T-helper 1 cell (primary cell): ENCODE measurements at places on chromosomes 5 and 9.

- DNase-seq, result no peak
Measured at GRCh38 chr5:153584960-153585359, 94.5 kb downstream of the GRIA1 start.

DNA sequence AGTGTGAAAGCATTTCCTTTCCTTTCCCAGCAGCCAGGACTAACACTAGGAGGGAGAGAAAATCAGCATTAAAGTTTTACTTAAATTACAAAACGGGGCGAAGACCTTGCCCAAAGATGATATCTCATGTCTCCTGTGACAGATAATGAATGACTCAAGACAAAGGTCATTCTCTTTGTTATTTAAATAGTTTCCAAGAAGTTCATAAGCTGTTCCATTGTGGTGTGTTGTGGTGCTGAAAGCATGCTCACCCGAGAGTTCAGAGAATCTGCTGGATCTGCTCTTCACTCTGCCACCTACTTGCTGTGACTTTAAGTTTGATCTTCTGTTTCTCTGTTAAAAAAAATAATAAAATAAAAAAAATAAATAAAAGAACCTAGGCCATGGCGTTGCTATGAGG, 265.9 kb upstream of the NR4A3 start:
- DNase-seq, result no peak

GRCh38 chr5:87361536-87362213, 51.1 kb downstream of the CCNH start:
- no peak for DNase-seq

GRCh38 chr5:79856456-79857055, 134.5 kb downstream of the MTX3 start:
- no peak for DNase-seq

GRCh38 chr9:136051837-136052471, 43.1 kb downstream of the NACC2 start:
- no peak for DNase-seq

- DNase-seq, result no peak
Measured at GRCh38 chr9:136713550-136713949, 1.2 kb downstream of the DIPK1B start.

DNA sequence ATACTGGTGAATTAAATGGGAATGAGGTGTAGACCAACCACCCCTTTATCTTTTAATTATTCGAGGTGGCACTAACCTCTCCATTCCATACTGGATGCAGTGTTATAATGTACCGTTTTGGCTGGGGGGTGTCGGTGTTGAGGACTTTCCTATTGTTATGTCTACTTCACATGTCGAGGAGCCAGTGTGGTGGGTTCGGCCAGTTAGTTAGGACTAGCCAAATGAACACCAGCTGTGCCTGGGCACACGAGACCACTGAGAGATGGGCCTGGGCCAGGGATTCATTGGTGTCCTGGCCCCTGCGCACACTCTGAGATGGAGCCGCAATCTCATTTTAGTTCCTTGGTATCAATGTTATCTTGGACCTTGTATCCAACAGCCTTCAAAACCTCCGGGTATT, 186.2 kb downstream of the CACNA1B start:
- no peak for DNase-seq

GRCh38 chr5:42875785-42876374, 64.2 kb upstream of the SELENOP start:
- DNase-seq, result no peak

DNA sequence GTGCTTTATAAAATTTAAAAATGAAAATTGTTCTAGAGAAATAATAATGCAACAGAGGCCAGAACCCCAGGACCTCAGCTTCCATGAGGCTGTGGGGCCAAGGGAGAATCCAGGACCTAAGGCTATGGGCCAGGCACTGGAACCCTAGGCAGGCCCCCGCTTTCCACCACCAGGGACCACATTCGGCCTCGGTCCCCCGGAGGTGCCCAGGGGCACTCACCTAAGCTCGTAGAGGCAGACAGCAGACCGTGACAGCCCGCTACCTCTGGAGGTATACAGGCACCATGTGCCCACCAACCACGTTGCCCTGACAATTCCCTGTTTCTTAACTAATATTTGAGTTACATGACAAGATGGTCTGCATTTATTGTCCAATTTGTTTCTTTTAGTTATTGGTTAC, 49.5 kb upstream of the MROH2B start:
- no peak for DNase-seq

GRCh38 chr9:82404196-82404870, 415.8 kb downstream of the SPATA31D1 start:
- no peak for DNase-seq

DNA sequence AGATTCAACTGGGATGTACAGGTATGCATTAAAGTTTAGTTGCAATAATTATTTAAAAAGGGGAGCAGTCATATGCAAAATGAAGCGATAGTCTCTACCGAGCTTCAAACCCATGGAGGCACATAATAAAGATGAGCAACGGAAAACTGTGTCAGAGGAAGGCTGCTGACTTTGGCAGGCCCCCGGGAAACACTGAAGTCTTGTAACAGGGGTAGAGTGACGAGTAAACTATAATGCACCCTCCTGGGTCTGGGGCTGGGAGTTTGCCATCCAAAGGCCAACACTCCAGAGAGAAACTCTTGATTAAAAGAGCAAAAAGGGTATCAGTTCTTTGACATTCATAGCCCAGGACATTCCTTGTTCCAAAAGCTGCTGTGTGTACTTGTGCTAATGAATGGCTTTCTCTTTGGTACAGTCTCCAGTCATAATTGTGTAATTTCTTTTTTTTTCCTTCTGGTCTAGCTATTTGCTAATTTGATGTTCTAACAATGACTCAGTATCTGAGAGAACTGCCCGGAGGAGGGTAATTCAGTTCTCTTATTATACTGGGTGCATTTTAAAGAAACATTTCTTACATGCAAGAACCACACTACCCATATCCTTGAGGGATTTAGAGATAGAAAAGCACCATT, 59.2 kb downstream of the TNC start:
- DNase-seq, result no peak

DNA sequence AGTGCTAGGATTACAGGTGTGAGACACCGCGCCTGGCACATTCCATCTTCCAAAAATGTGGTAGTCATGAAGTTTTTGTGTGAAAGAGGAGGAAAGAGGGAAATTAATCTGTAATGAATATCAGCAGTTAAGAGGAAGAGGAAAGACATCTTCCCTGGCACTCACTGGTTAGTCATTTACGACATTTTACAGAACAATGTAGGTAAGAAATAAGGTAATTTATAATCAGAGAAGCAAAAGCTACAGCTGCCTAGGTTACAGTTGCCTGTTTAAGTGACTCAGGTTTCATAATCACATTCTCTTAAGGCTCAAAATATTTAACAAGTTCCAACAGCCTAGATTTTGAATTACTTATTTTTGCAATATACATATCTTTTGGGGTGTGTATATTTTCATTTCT, 26.9 kb downstream of the CNOT6 start:
- DNase-seq, result no peak

DNA sequence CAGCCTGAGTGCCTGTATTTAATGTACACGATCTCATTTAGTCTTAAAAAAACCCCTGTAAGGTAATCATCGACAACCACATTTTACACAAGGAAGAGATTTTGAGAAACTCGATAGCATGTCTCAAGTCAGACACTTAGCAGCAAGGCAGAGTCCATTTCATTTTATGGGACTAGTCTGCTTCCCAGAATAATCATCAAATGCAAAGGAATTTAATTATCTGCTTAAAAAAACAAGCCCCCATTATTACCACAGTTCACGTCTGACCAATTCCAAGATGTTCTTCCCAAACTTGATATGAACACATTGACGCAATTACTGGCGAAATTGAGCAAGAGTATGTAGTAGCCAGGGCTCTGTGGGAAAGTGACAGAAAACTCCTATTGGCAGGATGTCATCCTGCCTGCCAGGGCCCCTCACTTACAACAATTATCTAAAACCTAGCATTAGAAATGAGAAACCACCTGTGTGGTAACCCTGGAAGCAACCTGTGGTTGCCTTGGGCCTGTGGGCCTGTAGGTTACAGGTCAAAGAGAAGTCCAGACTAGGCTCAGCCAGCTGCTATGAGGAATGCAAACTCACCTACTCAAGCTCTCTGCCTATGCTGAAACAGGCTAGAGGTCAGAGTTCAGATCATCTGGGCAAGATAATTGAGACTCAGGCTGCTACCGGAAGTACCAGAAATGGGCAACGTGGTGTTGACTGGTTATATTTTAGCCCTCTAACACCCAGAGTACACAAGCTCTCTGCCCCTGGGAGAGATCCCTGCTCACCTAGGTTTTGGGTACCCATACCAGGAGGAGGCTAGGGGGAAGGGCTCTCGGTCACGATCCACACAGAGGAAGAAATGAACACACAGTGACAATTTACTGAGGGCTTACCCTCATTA, 1.6 kb downstream of the B4GALT1 start:
- no peak for DNase-seq

- no peak for DNase-seq
Measured at GRCh38 chr5:107815109-107815508, 144.4 kb upstream of the EFNA5 start.

DNA sequence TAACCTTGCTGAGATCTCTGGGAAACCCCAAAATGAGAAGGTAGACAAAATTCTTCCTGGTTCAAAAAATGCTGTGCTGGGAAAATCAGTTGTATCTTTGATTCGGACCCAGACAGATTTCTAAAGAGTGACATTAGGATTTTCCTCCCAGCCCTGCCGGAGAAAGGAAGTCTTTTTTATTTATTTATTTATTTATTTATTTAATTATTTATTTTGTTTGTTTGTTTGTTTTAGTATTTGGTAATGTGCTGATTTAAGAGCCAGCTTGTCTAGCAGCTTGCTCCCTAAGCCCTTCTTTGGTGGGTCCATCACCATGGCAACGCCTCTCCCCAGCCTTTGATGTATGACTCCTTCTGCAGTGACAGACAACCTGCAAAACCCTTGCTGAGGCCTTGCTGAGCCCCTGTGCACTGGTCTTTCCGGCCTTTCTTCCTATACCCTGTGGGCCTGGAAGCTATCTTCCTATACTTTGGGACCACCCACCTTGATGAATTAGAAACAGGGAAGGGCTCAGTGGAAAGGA, 60.6 kb upstream of the AFAP1L1 start:
- no peak for DNase-seq

GRCh38 chr9:120187758-120188157, 392.2 kb downstream of the CDK5RAP2 start:
- DNase-seq, result no peak

DNA sequence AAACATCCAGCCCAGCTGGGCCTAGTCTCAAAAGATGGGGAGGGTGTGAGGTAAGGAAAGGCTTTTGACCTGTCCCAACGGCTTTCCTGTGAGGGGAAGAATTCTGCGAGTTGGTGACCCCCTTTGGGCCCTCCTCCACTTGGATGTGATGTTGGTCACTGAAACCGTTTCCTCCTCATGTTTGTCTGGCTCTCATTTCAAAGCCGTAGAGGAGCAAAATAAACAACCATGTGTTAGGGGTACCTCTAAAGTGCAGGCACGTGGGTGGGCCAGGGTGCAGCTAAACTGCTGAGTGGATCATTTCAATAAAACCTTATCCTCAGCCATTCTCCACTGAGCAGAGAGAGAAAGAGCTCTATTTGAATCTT, 84.3 kb upstream of the MELK start:
- no peak for DNase-seq

DNA sequence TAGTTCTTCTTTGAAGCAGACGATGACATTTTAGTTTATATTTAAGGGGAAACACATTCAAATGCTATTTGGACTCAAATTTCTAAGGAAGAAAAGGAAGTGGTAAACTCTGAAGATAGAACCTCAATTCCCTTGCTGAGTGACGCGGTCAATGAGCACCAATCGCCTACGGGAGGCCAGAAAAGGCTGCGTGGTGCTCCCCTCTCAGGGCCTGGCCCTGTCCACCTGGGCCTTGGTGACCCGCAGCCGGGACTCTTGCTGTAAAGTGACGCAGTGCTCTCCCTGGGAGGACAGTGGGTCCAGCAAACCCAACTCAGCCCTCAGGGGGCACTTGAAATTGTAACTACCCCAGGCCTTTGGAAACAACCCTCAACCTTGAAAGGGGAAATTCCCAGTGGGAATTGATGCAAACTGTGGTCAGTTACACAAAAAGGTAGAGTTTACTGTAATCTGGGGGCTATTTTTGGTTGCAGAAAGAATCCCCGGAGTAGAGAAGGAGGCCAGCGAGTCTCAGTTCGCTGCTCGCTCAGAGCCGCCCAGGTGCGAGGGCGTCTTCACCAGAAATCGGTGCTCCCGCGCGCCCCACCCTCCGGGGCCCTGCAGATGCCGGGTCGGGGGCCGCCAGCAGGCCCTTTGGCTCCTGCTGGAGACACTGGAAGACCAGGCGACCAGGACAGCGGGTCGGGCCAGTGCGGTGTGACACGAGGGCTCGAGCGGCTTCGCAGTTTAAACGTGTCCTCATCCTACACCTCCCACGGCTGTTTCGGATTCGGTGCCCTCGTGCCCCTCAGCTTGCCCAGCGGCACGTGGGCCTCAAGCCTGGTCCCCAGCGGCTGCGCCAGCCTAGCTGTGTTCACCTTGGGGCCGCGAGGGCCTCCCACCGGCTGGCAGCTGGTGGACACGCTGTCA, 1.4 kb upstream of the ANKRD33B start:
- DNase-seq, result no peak

DNA sequence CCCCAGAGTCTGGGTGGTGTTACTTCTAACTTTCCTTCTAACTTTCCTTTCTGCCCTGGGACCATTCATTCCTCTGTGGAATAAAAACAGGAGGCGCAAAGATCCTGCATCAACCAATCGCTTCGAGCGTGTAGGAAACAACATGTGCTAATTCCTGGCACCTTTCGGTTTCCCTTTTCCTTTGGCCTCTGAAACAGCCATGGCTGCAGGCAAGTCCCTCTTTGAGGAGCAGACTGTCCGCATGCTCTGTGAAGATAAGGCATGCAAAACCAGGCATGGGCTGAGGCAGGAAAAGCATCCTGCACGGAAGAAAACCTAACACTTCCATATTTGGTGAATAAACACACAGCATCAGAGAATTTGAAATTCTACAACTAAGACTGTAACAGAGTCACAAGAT, 128.3 kb downstream of the HSD17B3 start:
- DNase-seq, result no peak

- DNase-seq, result no peak
Measured at GRCh38 chr5:138870611-138871010, 4.5 kb downstream of the LRRTM2 start.

- DNase-seq, result no peak
Measured at GRCh38 chr5:130333089-130333488, 428.8 kb downstream of the CHSY3 start.

DNA sequence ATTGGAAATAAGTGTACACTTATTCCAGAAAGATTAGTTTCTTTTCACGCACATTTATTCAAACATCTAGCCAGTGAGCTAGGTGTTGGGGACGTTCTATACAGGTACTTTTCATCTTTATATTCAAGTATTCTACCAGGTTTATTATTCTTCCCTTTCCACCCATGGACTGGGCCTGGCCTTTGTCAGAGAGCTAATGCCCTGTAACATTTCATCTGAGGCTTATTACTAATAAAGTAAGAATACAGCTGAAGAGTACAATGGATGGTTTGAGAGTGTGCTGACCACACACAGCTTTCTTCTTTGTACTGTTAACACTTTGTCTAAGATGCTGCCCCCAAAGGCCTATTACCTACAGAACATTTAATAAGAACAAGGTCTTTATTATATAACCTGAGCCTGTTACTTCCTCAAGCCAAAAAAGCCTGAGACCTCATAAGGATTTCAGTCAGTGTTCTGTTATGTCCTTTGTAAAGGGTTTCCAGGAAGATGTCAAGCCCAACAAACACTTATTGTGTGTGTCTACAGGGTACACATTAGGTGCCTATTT, 93.5 kb downstream of the ZNF608 start:
- DNase-seq, result no peak
